ENCODE measurements at places on chromosomes 12 and 14. TPM values are rescaled to one million over a fixed set of nuclear protein-coding genes. Genes with fewer than 3 reads are reported as not detected.

NKX2-1 gene
- total RNA-seq, result not detected

DNA sequence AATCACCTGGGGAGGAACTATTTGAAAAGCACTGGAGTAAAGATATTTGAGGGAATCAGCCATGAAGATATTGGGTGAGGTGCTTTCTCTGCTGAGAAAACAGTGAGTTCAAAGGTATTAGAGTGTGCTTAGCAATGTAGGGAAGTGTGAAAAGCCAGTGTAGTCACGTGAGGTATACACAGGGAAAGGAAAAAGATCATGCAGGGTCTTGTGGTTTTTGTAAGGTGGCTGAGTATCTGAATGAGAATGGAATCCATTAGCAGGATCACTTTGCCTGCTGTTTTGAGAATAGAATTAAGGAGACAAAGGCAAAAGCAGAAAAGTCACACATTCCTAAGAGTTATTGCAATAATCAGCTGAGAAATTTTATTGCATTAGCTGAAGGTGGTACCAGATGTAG lies 193.0 kb downstream of the PIK3C2G start:
- no peak overlapping the region for H3K27ac ChIP-seq
- H3K4me3 ChIP-seq, result no peak overlapping the region
- DNase-seq, result no peak
- H3K4me1 ChIP-seq, result no peaks in the 10 kb centered on the region
- H3K36me3 ChIP-seq, result no peaks in the 10 kb centered on the region

DNA sequence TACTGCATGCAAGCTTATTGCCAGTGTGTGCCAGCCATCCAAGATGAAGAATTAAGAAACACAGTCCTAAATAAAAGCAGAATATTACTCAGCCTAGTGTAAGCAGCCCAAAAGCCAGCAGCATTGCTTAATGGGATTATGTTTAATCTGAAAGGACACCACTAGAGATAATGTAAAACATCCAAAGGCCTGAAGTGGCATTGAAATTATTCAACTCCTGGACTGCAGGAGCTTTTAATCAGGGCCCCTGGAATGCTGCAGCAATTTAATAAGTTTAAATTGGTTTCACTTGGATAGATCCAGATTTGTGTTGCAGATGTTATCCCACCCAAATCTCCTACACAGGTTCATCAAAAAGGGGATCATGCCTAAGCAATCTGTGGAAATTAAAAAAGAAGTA lies 193.0 kb downstream of the C12orf50 start:
- H3K4me3 ChIP-seq, result no peak overlapping the region
- H3K36me3 ChIP-seq, result no peaks in the 10 kb centered on the region
- H3K4me1 ChIP-seq, result no peaks in the 10 kb centered on the region
- H3K27me3 ChIP-seq, result no peaks in the 10 kb centered on the region

- peaks cover 11% of the 10 kb centered on the region for H3K4me1 ChIP-seq
- H3K27me3 ChIP-seq, result no peaks in the 10 kb centered on the region
- peak; percentile 35 for DNase-seq
- H3K4me3 ChIP-seq, result no peak overlapping the region
- no peaks in the 10 kb centered on the region for H3K36me3 ChIP-seq
Observed at GRCh38 chr12:56336361-56337167, 2.1 kb upstream of the IL23A start.

DNA sequence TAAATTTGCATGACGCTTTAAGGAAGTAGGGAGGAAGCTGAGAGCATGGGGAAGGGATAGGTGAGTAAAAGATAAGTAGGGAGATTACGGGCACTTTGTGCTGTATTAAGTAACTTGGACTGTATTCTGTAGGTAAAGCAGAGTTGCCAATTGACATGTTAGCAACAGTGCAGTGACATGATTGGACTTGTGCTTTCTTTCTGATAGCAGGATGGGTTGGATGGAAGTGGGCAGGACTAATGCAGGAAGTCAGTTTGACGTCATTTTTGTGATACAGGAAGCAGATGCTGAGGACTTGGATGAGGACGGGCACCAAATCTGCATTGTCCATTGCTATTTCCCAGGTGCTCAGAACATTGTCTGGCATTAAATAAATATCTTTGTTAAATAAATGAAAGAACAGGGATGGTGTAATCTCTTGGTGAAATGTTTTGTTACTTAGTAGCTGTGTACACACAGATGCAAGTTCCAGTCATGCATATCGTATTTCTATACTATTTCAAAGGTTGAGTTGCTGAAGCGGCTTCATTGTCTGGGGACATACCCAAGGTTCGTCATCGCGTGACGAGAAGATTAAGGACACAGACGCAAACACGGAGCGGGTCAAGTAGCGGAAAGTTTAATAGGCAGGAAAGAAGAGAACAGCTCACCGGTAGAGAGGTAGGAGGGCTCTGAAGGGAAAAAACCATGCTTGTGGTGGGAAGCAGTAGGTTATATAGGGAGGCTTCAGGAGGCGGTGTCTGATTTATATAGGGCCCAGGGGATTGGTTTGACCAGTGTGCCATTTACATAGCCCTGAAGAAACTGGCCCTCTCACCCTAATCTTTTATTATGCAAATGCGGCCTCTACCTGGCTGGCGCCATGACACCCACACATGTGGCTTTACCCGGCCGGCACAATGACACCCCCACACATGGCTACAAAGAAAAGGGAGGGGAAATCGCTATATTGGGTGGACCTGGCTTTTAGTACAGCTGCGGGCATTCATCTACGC lies 30.7 kb downstream of the GUCY2C start:
- DNase-seq, result no peak
- no peak overlapping the region for H3K4me3 ChIP-seq
- no peak overlapping the region for H3K27ac ChIP-seq
- no peaks in the 10 kb centered on the region for H3K36me3 ChIP-seq

Measured in stomach (tissue), 19 donors.